ENCODE measurements at places on chromosomes 13 and 19.
A peak's percentile ranks its signal among the peaks of the same experiment; 100 is the strongest.

DNA sequence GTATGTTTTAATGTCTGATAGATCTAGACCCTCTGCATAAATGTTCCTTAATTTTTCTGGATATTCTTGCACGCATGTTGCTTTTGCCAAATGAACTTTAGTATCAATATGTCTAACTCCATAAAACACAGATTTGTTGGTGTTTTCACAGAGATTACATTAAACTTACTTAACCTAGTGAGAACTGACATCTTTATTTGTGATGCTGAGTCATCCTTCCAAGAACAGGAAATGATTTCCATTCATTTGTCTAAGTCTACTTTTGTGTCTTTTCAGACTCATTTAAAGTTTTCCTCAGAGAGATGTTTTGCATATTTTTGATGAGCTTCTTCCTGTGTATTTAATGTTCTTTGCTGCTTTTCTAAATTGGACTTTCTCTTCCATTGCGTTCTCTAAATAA lies 184.0 kb downstream of the SLC7A1 start:
- DNase-seq, result no peak

- no peak for DNase-seq
These were observed 255.1 kb upstream of the SOX21 start for GRCh38 chr13:94967183-94968039.

- DNase-seq, result no peak
These were observed 67.1 kb downstream of the NUFIP1 start for GRCh38 chr13:44921931-44922758.

DNA sequence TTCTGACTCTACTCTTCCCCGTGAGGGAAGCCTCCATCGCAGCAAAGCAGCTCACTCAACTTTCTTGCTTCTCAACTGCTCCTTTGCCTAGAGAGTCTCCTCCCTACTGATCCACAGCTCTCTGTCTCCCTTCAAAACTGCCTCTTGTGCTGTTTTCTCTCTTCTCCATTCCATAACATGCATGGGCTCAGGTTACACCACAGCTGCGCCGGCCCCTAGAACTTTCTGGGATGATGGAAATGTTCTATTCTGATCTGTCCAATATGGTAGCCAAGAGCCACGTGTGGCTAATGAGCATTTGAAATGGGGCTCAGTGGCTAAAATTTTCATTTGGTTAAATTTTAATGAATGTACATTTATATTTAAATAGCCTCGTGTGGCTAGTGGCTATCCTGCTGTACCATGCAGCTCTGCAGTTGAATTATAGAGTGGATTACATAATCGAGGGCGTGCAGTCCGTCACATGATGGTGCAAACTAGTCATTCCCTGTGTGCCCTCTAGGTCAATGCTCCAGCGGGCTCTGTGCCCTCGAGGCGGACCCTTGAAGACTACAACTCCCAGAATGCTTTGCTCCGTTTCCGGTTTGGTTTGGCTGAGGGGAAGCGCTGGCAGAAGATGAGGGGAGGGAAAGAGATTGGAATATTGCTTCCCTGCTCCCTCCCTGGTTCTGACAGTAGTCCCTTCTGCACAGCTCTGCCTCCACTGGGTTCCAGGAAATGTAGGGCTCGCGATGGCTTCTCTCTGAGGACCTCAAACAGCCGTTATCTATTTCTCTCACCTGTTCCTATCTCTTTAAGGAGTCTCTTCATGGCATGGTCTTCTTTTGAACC lies 109.8 kb downstream of the CACNA1A start:
- DNase-seq, result no peak

DNA sequence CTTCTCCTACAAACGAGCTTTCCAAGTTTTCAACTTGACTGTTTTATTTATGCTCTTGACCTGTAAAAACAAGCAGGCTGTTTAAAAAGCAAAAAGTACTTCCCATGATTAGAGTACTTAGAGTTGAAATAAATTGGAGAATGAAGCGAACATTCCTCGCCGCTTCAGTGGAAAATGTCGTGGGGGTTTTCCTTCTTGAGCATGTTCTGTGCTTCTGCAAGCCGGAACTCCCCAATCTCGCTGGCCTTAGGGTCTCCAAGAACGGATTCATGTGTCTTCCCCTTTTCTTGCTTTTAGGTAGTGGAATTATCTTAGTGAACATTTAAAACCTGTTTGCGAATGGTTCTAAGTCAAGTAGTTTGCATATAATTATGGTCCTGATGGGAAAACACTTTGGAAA lies 103.6 kb upstream of the ZNF536 start:
- DNase-seq, result no peak

DNA sequence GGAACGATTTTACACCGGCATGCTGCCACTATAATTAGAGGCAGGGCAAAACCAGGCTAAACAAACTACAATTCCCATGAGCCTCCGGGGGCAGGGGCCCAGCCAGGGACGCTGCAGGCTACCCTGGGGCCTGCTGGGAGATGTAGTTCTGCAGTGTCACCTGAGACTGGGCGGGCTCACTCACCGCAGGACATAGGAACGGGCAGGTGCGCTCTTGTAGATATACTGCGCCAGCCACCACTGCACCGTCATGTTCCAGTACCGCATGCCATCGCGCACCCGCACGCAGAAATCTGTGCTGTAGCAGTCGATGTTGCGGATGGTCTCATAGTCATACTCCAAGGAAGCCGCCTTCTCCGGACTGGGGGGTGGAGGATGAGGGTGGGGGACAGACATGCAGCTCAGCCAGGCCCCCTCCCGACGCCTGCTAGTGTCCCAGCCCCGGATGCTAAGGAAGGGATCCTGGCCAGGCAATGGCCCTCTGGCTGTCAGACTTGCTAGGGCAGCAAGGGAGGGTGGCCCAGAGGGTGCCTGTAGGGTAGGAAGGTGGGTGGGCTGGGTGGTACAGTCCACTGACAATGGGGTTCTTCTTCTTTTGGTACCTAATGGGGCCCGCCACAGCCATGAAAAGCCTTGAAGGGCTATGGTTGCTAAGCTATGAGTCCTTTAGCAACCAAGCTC lies 5.8 kb upstream of the TMC4 start:
- peak; percentile 94 for DNase-seq

- no peak for DNase-seq
These were observed 42.5 kb downstream of the IRS2 start for GRCh38 chr13:109743706-109744453.

- DNase-seq, result no peak
These were observed 27.1 kb upstream of the UBL3 start for GRCh38 chr13:29877456-29878078.

DNA sequence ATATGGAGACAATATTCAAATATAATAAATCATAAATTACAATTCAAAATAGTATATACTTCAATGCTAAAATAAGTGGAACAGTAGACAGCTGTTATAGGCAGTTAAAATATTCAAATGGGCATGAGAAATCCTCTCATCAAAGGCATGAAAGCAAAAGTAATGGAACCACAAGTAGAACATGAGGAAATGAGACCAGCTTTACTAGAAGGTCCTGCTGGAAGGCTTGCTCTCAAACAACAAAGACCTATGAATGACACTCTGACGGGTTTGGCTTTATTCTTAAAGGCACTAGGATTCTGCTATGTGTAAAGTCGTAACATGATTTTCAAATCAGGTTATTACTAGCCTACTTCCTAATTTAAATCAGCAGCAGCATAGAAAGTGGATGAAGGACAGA lies 148.1 kb downstream of the VWA8 start:
- DNase-seq, result peak; percentile 42

GRCh38 chr13:98998831-98999638 lies 21.2 kb upstream of the DOCK9 start:
- DNase-seq, result no peak

GRCh38 chr13:109412283-109412901 lies 374.0 kb downstream of the IRS2 start:
- peak; percentile 96 for DNase-seq

Data from NCI-H526 (cell line).